ENCODE measurements at places on chromosomes 3 and 15.

DNA sequence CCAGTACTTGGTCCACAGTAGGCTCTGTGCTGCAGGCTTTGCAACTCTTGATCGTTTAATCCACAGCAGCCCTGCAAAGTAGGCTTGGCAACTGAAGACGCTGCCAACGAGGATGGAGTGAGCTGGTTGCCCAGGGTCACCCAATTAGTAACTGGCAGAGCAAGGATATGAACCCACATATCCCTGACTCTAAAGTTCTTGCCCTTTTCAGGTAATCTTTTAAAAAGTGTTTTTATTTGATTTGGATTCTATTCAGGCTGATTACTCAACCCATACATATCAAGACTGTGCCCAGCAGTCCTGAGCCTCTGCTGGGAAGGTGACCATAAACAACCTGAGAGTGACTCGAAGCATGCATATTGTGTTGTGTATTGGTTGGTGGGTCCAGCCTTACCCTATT lies 50.3 kb downstream of the PSMD6 start:
- no peak for DNase-seq

GRCh38 chr3:182420741-182421140 lies 372.6 kb upstream of the ATP11B start:
- DNase-seq: no peak

DNA sequence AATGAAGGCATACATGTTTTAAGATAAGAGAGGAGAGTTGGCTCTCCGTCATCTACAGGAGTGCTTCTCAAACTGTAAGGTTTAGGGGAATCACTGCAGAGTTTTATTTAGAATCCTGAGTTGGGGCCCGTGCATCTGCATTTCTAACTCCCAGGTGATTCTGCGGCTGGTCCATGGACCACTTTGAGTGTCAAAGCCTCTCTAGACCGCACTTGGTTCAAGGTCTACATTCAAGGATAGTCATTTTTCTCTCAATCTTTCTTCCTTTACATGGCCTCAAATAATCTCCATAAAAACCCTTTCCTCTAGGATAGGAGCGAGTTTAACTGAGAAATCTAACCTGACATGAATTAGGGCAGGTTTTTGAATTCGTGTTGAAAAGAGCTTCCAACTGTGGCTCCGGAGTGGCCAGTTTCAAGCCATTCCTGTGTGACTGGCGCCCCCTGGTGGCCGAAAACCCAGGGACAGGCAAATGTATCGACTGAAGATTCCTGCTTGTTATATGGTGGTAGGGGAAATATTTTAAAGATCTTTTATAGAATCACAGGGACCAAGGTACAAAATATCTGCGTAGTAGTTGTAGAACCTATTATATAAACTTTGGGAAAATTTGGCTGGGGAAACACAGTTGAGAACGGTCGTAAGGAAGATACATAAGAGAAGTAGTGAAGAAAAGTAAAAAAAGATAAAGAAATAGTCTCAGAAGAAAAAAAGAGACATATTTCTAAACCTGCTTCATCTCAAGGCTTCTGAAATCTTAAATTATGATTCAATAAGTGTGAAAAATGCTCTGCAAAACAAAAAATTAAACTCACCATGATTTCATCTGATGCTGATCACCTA lies 11.9 kb downstream of the GABRR3 start:
- DNase-seq: peak; percentile 83

DNA sequence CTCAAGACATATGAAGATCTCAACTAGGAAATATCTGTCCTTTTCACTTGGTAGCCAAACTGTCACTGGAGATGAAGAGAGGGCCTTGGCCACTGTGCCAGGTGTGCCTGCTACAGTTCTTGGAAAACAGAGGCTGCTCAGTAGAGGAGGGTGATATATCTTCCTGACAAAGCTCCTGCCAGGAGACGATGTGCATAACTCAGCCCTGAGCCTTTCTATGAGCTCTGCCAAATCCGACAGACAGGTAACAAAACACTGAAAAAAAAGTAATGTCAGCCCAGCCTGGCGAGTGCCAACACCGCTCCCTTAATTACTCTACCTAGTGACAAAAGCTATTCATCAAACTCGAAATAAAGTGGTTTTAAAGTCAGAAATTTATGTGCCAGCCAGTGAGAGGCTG lies 123.2 kb downstream of the MFSD1 start:
- DNase-seq: no peak

- no peak for DNase-seq
These were observed 21.4 kb upstream of the LEO1 start for GRCh38 chr15:51992953-51993352.

GRCh38 chr3:52030714-52031310 lies 25.6 kb downstream of the DUSP7 start:
- DNase-seq: no peak

- DNase-seq: no peak
These were observed 577.9 kb upstream of the ALCAM start for GRCh38 chr3:104788807-104789206.

GRCh38 chr15:65041787-65042186 lies 3.4 kb upstream of the SLC51B start:
- no peak for DNase-seq

DNA sequence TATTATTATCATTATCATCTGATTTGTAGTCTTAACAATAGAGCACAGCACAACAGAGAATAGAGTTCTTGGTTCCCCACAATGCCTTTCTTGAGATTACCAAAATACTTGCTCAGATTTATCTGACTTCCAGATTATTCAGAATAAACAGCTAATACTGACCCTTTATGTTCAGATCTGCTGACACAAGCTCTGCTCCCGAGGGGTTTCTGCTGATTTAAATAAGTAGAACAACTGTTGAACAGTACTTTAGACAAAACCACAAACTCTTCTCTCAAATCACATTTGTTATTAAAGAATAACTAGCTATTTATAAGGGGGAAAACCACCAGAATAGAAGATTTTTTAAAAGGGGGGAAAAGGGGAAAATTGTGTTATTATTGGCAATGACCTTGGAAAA lies 380.2 kb upstream of the ATP11B start:
- no peak for DNase-seq

GRCh38 chr15:79513940-79514339 lies 81.8 kb downstream of the MINAR1 start:
- no peak for DNase-seq

DNA sequence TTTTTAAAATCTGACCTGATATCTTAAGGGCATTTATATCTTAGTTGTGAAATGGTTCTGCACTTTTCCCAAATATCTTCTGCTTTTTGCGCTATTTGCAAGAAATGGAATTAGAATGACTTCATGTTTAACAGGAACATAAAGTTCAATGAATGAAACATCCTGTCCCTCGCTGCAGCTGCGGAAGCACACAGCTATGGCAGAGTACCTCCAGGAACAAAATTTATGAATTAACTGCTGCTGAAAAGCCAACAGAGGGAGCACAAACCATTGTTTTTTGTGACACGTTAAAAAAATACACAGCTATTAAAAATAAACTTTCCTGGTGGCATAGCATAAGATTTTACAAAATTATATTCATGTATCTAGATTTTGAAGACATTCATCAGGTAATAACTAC lies 404.4 kb upstream of the MDFIC2 start:
- DNase-seq: no peak
